ENCODE measurements at places on chromosomes 16 and 17.

- DNase-seq: no peak
These were observed 374.0 kb upstream of the ASIC2 start for GRCh38 chr17:33667052-33667509.

DNA sequence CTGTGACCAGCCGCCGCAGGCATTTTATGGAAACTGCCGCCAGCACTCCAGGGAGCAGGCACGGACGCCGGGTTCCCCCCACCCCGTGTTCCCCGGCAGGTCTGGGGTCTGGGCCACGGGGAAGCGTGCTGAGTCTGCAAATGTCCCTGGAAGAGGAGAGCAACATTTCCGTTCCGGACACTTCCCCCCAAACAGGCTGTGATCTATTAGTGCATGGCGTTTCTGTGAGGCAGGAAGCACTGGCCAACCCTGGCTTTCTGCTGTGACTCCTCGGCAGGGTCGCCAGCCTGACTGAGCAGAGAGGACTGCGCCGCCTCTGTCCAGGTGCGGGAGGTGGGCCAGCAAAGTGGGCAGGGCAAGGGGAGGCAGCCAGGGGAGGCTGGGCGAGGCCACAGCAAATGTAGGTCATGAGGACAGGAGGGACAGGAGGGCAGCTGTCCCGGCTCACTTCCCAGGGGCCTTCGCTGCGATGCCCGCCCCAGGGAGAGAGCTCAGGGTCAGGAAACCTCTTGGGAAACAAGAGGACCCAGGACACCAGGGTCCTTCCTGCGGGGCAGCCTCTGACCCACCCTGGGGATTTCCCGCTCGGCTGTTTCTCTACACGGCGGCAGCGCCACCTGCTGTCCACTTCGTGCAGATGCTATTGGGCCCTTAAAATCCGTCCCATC is 9.5 kb downstream of the FOXF1 start:
- DNase-seq: peak; percentile 51

DNA sequence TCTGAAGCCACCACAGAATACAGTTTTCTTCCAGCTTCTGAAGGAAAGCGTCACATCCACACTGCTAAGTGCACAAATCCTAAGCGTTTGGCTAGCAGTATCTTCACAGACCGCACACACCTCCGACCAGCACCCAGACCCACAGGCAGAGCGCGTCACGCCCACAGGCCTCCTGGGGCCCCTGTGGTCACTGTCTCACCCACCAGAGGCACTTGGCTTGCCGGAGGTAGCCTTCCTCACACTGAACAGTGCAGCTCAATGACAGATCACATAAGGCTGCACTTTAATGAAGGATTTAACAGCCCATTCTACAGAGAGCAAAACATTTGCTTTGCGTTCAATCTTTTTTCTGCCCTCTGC is 21.2 kb downstream of the SPHK1 start:
- DNase-seq: no peak

- DNase-seq: no peak
These were observed 20.5 kb downstream of the SREBF1 start for GRCh38 chr17:17816240-17816814.

DNA sequence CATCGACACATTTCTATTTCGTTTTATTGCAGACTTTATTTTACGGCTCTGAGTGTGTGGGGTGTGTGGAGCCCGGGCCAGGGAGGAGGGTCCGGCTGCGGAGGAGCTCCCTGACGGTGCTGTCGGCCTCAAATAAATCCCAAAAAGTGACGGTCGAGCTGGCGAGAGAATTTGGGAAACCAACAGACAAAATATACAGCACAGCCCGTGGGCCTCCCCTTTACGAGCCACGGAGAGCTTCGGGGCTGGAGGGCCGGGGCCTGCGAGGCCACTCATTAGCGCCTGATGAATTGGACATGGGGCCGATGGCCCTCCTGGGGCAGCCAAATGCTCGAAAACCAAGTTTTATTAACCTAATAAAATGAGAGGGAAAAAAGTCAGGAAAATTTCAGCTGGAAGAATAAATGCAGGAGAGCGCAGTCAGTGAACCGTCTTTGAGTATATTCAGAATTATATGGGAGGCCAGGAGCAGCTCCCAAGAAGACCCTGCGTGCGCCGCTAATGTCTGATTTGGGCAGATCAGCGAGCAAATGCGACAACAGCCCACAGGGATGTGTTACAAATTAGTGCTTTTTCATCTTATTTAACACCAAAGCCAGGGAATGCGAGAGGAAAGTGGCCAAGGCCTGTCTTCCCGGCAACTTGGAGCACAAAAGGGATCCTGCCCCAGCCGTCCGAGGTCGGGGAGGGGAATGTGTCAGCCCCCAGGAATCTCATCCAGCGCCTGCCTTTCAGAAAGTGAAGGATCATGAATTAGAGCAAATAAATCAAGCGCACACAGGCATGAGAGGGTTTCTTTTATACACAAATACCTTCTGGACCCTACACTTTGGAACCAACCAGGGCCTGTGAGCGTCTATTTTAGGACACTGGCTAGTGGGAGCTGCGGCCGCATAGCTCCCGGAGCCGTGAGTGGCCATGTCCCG is 249.1 kb downstream of the C16orf95 start:
- DNase-seq: no peak

DNA sequence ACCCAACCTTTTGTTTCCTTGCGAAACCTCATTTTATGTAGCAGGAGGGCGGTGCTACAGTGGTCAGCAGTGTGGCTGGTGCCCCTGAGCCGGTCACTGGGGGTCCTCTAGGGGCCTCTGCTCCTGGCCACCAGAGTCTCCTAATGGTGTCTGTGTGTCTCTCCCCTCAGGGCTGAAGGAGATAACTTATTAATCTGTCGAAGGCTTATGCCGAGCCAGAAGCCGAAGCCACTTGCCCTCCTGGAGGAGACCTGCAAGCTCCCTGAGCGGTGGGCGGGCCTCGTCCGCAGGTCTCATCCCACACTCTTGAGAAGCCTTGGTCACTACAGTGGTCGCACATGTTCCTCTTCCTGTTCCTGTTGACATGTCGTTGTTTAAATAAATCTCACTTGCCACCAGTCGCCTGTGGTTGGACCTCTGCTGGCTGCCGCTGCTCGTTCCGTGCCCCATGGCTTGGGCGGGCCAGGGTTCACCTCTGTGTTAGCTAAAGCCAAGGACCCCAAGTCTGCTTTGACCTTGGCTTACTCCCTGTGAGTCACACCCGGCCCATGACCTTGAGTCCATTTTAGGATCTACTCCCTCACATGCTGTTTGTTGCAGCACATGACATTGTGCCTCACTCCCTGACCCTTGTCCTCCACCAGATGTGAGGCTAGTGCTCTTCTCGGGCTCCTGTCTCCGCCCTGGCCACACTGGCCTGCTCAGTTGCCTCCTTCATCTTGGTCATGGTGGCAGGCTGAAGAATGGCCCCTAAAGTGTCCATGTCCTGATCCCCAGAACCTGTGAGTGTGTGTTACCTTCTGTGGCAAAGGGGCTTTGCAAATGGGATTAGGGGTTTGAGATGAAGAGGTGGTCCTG is 38.7 kb upstream of the AQP8 start:
- no peak for DNase-seq

- no peak for DNase-seq
These were observed 80.5 kb downstream of the SNX11 start for GRCh38 chr17:48187872-48188608.

GRCh38 chr16:3789375-3790099 is 72.2 kb upstream of the TRAP1 start:
- no peak for DNase-seq

DNA sequence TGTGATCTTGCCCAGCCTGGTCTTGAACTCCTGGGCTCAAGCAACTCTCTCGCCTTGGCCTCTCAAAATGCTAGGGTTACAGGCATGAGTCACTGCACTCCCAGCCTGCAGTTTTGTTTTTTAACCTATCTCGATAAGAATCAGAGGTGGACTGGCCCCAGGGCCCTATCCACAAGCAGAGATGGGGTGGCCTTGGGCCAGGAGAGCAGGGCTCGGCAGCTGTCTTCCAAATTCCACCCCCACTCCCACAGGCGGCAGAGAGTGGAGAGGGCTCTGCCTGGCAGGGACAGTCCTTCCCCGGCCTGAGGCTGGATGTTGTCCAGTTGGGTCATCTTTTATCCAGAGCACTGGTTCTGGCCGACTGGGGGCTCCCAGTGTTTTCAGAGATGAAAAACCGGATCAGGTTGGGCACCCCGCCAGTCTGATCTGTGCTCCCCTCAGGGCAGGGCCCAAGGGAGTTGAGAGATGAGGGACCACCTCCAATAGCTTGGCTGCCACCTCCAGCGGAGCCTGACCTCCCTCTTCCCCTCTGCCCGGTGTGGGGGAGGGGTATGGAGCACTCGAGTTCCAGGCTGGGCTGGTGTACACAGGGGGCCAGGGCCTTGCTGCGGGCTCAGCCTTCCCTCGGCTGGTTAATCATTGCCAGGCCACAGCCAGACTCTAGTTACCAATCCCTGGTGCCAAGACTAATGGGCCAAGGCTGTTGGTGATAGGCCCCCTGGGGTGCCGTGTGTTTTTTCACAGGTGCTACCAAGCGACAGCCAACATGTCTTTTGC is 30.3 kb upstream of the MYO15B start:
- no peak for DNase-seq

- DNase-seq: no peak
These were observed 46.4 kb downstream of the PITPNM3 start for GRCh38 chr17:6509921-6510320.

DNA sequence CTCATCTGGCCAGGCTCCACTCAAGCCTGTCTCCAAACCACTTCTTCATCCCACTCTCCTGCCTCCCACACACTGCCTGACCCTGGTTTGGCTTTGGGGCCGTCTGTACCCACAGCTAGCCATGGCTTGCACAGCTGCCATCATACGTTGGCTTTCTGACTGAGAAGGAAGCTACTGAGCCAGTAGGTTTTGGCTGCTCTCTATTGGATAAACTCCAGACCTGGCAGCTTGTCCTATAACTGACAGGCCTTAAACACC is 3.9 kb downstream of the MIF4GD start:
- DNase-seq: no peak

- no peak for DNase-seq
These were observed 475.1 kb downstream of the WWOX start for GRCh38 chr16:78574571-78574970.

DNA sequence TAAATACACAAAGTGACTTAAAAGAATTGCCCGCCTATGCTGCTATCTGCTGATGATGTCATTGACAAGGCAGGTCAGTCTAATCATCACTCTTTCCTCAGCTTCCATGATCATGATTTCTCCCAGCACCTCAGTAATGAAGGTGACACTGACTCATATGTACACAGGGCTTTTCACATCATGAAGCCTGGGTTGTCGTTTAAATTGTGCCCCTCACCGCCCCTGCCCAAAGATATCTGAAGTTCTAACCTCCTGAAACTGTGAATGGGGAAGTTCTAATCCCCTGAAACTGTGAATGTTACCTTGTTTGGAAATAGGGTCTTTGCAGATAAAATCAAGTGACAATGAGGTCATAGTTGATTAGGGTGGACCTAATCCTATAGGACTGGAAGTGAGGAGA is 17.4 kb upstream of the GPRC5C start:
- no peak for DNase-seq

- DNase-seq: no peak
These were observed 339.8 kb upstream of the TNRC6C start for GRCh38 chr17:77618731-77619130.

DNA sequence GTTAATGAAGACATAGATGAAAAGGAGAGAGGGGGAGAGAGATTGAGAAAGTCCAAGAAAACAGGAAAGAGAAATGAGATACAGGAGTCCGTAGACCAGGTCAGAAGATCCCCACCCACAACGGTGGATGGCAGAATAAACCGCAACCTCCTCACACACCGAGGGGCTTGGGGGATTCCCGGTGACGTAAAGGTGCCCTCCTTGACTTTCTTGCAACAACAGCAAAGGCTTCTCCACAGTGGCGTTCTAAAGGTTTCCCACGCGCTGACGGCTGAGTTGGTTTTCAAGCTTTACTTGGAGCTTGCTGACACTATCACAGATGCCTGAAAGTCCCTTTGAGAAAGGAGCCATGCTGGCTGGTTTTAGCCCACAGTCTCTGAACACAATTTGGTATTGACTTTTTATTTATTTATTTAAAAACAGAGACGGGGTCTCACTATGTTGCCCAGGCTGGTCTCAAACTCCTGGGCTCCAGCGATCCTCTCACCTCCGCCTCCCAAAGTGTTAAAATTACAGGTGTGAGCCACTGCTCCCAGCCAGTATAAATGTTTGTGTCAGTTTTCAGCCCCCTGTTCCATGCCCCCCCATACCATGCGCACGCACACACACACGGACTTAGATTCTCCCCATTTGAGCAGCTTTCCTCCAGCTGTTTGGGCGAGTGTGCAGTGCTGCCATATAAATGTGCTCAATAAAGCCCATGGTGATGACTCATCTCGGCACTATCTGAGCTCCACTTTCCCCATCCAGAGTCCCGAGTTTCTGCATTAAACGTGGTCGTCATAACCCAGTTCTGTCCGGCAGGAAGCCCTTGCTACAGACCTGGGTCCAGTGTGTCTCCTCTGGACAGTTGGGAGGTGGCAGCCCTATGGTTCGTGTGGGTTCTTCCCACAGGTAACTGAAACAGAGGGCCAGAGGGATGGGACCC is 33.0 kb upstream of the SEC14L1 start:
- DNase-seq: peak; percentile 43

DNA sequence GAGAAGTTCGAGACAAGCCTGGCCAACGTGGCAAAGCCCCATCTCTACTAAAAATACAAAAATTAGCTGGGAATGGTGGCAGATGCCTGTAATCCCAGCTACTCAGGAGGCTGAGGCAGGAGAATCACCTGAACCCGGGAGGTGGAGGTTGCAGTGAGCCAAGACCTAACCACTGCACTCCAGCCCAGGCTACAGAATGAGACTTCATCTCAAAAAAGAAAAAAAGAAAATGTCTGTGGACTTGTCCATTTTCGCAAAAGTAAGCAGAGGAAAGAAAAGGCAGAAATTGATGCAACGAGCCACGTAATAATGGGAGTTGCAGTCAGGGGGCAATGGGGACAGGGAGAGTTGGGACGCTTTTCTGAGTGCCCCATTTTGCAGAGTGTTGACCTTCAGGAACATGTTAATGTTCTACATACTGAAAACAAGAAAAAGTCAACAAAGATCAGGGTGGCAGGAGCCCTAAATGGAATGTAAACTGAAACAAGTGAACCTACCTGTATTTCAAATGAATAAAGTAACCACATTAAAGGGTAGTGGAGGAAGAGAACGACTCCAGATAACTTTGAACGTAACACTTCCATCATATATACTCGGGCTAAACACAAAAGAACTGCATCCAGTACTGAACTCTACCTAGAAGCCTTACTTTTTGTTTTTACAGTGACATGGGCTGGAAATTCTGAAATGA is 76.4 kb downstream of the CNGB1 start:
- no peak for DNase-seq

GRCh38 chr16:68951991-68952877 is 108.9 kb downstream of the TANGO6 start:
- DNase-seq: no peak

GRCh38 chr17:57999496-58000017 is 7.5 kb downstream of the SRSF1 start:
- DNase-seq: no peak

GRCh38 chr16:22789281-22789945 is 24.5 kb upstream of the HS3ST2 start:
- DNase-seq: no peak

GRCh38 chr17:61875285-61875684 is 12.0 kb upstream of the BRIP1 start:
- no peak for DNase-seq
